ENCODE measurements at places on chromosomes 16 and 17.

GRCh38 chr17:37551788-37552187 is 57.4 kb downstream of the SYNRG start:
- DNase-seq, result no peak

DNA sequence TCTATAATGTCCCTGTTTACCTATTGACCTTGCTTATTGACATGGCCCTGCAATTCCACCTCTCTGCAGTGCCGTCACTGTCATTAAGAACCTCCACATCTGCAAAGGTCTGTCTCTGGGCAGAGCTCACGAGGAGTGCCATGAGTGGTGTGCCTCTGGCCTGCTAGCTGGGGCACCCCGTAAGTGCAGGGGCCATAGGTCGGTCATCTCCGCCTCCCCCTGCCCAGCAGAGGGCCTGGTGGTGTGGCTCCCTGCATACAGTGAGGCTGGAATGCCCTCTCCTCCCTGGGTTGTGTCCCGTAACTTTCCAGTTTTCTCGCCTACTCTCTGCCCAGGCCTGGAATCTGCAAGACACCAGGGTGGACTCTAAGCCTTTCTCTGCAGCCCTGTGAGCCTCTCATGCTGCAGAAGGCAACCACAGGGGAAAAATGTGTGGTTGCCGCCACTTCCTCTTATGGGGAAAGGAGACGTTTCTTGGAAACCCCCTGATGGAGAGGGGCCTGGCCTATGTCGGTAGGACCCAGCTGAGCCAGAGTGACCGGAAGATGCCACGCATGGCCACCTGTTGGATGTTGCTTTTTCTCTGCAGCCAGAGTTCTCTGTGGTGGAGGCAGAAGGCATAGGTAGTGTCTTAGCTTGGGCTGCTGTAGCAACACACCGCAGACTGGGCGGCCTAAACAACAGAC is 2.7 kb upstream of the SNX20 start:
- DNase-seq, result peak; percentile 54

DNA sequence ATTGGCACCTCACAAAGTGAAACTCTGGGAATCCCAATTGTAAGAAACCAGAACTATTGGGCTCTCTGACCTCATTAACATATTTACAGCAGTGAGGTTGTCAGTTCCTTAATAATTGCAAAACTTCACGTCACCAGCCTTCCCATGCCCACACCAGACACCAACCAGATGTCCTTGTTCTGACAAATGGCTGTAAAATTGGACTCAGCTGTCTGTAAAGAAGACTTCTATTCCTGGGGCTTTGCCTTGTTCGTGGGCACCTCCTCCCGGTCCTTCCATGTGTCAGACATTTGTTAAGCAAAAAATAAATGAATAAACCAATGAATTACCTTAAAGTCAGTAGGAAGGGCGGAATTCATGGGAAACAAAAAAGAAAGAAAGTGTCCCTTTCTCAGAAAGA is 284.3 kb upstream of the CDH11 start:
- no peak for DNase-seq

GRCh38 chr17:51527225-51527982 is 267.1 kb downstream of the UTP18 start:
- no peak for DNase-seq

DNA sequence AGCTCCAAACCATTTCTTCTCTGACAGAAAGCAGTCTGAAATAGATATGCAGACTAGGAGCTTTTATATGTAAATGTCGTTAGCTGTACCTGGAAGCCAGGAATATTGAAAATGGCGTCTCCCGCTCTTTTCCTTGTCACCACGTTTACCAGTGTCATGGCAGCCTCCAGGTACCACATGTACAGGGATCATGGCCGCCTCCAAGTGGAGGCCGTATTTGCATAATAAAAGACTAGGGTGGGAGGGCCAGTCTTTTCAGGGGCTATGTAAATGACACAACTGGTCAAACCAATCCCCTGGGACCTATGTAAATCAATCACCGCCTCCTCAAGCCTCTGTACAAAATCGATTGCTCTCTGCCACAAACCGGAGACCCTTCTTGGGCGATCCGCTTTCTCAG is 54.3 kb downstream of the MYOCD start:
- no peak for DNase-seq

- DNase-seq, result peak; percentile 78
Measured at GRCh38 chr17:45293413-45294211, 23.2 kb downstream of the MAP3K14 start.

DNA sequence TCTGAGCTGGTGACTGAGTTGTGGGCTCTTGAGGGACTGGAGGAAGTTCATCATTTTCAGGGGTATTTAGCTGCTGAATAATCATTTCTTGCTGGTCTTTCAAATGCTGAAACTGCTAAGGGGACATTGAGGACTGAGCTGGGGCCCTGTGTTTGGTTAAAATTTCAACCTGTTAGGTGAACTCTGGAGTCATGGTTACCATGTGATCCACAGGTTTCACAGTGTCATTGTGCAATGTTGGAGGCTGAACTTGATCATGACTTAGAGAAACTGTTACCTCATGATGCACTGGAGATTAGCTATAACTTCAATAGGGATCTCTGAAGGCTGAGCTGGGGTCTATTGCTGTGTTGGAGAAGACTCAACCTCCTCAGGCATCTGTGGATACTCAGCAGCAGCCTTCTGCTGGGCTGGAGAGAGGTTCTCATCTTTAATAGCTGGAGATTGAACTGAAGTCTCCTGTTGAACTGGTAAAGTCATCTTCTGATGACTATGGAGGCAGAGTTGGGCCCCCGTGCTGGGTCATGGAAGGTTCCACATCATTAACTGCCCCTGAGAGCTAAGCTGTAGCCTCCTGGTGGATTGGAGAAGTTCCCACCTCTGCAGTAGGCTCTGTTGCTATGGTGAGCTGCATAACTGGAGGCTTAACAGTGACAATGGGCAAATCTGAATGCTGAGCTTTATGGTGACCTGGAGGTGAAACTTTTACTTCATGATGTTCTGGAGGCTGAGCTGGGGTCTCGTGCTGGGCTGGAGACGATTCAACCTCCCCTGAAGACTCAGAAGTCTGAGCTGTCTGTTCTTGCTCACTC is 15.2 kb downstream of the RDM1 start:
- no peak for DNase-seq

DNA sequence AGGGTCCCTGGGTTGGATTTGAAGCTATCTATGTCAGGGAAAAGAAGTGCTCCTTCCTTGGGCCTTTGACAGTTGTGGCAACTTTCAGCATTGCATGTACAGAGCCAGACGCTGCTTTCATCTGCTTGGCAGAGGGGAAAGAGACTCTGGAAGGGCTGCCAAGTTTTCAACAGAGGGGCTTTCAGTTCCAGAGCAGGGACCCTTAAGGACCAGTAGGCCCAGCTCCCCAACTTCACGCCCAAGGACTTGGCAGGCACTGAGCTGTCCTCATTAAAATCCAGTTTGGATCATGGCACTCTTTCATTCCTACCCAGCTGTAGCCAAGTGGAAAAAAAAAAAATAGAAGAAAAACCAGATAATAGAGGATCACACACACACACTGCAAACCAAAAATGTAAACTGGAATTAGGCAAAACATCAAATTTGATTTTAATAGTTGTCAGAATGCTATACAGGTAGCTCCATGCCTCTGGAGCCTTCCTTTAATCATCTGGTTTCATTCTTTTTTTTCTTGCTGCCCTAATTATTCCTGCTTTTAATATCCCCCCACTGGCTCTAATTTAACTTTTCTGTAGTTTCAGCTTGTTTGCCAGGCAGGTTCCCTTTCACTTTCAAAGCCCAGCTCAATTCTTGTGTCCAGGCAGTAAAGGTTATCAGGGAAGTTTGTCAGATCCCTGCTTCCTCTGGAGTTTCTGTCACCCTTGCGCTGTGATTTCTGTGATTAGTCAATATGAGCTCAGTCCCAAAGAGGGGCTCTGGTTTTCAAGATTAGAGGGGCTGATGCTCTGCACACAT is 702.6 kb upstream of the CDH8 start:
- DNase-seq, result peak; percentile 51

DNA sequence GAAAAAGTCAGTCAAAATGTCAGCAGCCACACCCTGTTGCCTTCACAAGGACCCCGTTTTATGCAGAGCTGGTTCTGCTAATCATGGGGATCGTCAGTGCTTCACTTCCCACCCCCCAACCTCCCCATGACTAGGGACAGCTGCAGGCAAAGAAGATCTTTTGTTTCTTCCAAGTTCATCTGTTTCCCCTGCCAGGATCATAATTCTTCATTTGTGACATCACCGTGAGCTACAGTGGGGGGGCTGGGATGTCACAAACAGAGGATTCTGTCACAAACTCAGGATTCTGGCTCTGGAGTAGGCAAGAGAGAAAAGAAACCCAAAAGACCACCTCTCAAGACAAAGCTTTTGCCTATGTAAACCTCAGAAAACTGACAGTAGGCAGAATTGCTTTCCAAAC is 24.7 kb downstream of the DNAJC7 start:
- no peak for DNase-seq

DNA sequence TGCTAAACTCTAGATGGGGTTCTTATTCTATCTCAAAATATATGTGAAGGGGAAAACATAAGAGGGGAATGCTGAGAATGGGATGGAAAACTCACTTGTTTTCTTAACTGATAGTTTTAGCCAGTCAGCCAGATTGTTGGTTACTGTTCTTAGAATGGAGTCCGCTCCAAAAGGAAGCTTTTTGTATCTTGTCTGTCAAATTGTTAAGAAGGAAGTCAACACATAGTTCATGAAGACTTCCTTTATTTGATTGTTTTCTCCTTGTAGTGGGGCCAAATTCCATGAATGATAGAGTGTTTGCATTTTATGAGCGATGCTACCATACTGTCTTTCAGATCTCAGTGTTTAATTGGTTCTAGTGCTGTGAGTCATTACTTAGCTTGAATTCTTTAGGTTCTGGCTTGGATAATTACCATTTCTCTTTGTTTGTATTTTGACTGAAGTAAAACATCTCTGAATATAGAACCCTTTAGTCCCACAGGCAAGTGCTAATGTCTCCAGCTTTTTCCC is 98.3 kb upstream of the GOT2 start:
- no peak for DNase-seq

- no peak for DNase-seq
Measured at GRCh38 chr16:53779186-53779585, 75.2 kb downstream of the FTO start.
